GM23338 (cell line): ENCODE measurements at places on chromosomes 4 and X. TPM values are rescaled to one million over a fixed set of nuclear protein-coding genes. Genes with fewer than 3 reads are reported as not detected.

MAGEE2 gene
- 0.11 and 0.35 TPM in 2 replicates for polyA plus RNA-seq

CYBB gene
- polyA plus RNA-seq = 0.06 TPM in 1 of 2 replicates, not detected in the other

JADE3 gene
- 3.9 and 4.5 TPM in 2 replicates for polyA plus RNA-seq

LRBA gene
- polyA plus RNA-seq = 20.5 and 23.3 TPM in 2 replicates

GAGE13 gene
- not detected in 2 replicates for polyA plus RNA-seq

SPANXN4 gene
- polyA plus RNA-seq = not detected in 2 replicates

FIP1L1 gene
- 53.8 and 54.0 TPM in 2 replicates for polyA plus RNA-seq

SPARCL1 gene
- polyA plus RNA-seq = 1.7 and 2.4 TPM in 2 replicates

BANK1 gene
- 0.49 and 0.86 TPM in 2 replicates for polyA plus RNA-seq

GUCY1B1 gene
- polyA plus RNA-seq = 2.3 and 2.6 TPM in 2 replicates

FGFBP1 gene
- polyA plus RNA-seq = 0.15 and 0.42 TPM in 2 replicates

PCDH11X gene
- 10.8 and 16.1 TPM in 2 replicates for polyA plus RNA-seq

HMGN5 gene
- 144 and 155 TPM in 2 replicates for polyA plus RNA-seq

MXD4 gene
- polyA plus RNA-seq = 6.9 and 11.5 TPM in 2 replicates

GPR34 gene
- polyA plus RNA-seq = 0.17 and 0.55 TPM in 2 replicates

SATL1 gene
- 0.38 and 0.68 TPM in 2 replicates for polyA plus RNA-seq

PNMA6A gene
- polyA plus RNA-seq = 2.4 and 2.9 TPM in 2 replicates
